ENCODE measurements at places on chromosomes 1 and 21.

GRCh38 chr1:54378157-54378873, 27.9 kb downstream of the SSBP3 start:
- DNase-seq = no peak

- DNase-seq = no peak
These were observed 556 bp downstream of the WDR77 start for GRCh38 chr1:111448482-111448917.

DNA sequence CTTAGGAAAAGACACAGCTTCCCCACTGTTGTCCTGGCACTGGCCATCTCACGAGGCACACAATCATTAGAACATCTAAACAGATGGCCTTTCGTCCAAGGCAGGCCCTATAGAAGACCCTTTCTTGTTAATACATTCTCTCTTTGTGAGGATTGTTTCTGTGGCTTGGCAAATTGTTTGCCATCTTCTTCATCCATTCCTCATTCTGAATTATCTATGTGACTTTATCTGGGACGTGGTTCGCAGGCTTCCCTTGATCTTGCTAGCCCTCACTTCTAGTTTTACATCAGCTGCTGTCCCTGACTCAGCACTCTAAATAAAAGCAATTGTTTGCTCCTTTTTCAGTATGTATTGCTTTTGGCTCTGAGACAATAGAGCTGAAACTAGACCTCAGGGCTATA, 101.1 kb upstream of the ZC3H11B start:
- no peak for DNase-seq

GRCh38 chr1:12603224-12603623, 14.8 kb downstream of the DHRS3 start:
- DNase-seq = no peak

DNA sequence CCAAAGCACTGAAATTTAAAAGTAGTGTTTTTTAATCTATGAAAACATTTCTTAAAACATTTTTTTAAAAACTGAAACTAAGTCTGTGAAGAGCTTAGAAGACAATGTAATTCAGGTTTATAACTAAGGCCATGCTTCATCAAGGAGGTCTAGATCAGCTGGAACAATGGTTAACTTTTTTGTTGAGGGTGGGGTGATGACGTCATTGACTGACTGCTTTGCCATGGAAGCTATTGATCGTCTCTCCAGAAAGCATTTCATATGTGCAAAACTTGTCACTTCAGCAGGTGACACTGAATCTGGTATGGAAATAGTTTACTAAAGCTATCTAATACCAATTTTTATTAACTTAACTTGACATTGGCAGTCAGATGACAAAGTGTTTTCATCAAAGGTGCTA, 21.0 kb downstream of the RAVER2 start:
- no peak for DNase-seq

GRCh38 chr21:46297338-46298271, 11.5 kb downstream of the YBEY start:
- DNase-seq = no peak

DNA sequence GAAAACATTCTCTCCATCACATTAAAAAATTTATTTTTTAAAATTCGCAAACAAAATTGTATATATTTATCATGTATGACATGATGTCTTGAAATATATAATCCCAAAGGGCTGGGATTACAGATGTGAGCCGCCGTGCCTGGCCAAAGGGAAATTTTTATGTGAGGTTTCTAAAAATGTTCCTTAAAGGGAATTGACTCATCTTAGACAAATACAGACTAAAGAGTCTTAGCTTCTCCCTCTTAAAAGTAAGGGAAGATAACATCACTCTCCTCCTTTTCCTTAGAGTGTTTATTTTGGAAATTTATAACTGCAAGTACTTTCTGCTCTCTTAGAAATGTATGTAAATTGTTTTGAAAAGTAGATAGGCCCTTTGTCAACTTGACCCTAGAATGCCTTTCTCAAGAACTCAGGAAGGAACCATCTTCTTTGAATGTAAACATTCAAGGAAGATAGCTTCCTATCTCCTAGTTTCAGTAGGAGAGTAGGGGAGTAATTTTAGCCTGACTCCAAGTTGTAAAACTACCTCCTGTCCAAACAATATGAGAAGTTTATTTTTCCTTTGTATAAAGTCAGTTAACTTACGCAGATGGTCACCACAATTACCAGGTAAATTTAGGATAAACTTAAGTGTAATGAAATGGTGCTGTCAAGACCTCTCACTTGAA, 59.5 kb downstream of the C21orf91 start:
- no peak for DNase-seq

GRCh38 chr21:46207920-46208591, 20.5 kb downstream of the LSS start:
- DNase-seq = no peak

DNA sequence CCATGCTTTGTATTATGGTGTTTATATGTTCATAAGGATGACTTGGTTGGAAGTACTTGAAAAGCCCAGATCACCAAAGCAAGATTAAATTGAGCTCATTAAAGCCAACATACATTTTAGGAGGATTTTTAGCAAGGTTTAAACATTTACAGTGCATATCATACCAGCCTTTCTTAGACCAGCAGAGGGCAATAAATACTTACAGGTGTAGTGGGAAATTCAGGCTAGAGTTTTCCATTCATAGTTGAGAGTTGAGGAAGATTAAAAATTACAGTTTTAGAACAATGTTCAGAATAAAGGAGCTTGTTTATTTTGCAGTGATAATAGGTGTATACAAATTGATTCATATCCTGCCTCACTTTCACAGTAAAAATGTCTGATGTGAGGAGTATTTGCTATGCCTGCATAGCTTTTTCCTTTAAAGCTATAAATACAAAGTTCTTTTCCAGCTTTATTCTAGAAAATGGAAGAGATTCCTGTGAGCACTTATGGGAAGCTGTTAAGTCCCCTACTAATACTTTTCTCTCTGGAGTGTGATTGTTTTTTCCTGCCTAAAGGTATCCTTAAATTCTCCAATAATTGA, 35.3 kb downstream of the DTL start:
- peak; percentile 55 for DNase-seq

- DNase-seq = peak; percentile 23
These were observed at the start of gene GPR153 for GRCh38 chr1:6260961-6261614. GPR153 (minus strand) TSS chr1:6261098; CDS start chr1:6254905, 6,193 bp downstream.

DNA sequence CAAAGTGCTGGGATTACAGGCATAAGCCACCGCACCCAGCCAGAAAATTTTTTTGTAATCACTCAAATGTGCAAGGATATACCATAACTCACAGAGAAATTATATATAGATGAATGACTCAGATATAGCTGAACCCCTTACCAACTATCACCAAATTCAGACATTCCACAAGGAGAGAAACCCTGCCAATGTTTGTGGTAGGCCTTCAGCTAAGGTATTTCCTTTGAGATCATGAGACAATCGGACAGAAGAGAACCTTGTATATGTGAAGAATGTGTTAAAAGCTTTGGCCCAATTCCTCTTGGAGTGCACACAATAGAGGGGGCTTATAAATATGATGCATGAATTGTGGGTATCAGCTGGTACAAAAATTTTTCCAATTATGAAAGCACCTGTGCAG, 50.7 kb downstream of the ZNF684 start:
- no peak for DNase-seq

GRCh38 chr1:229105822-229106525, 164.9 kb upstream of the RAB4A start:
- no peak for DNase-seq

DNA sequence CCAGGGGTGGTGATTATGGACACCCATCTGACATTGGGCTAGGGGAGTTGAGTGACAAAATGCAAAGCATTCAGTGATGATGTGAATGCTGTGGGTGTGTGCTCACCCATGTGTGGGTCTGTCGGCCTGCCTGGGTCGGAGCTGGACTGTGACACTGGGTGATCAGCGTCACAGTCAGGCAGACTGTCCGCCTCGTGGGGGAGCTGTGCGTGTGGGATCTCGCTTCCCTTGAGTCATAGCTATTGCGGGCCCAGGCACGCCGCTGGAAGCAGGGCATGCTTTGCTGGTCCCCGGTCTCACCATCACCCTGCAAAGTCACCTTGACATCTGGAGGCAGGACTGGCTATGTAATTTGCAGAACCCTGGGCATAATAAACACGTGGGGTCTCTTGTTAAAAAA, 156.9 kb upstream of the IGSF21 start:
- DNase-seq = no peak

DNA sequence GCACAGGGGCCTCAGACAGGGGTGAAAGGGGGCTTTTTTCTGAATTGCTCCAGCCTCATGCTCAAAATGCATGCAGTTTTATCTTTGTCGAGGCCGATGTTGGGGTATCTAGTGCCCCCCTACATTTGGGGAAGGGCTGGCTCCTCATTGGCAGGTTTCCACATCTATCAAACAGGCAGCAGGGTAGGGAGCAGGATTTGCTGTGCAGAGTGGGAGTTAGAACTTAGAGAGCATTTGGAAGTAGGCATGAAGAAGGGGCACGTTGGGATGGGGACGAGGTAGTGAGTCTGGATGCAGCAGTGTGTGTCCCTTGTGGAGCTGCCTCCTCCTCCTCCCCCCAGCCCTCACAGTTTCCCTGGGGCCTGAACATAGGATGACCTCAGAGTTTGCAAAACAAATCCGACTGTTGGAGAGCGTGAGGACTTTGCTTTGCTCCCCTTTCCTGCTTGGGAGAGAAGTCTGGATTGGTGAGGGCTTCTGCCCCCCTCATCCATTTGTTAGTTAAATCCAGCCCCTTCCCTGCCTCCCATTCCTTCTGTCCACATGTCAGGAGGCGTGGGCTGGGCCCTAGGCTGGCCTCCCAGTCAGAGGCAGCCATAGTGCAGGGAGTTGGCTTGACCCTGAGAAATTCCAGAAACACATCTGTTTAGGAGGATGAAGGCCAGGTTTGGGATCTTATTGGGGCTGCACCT, 36.9 kb upstream of the GPR37L1 start:
- no peak for DNase-seq

DNA sequence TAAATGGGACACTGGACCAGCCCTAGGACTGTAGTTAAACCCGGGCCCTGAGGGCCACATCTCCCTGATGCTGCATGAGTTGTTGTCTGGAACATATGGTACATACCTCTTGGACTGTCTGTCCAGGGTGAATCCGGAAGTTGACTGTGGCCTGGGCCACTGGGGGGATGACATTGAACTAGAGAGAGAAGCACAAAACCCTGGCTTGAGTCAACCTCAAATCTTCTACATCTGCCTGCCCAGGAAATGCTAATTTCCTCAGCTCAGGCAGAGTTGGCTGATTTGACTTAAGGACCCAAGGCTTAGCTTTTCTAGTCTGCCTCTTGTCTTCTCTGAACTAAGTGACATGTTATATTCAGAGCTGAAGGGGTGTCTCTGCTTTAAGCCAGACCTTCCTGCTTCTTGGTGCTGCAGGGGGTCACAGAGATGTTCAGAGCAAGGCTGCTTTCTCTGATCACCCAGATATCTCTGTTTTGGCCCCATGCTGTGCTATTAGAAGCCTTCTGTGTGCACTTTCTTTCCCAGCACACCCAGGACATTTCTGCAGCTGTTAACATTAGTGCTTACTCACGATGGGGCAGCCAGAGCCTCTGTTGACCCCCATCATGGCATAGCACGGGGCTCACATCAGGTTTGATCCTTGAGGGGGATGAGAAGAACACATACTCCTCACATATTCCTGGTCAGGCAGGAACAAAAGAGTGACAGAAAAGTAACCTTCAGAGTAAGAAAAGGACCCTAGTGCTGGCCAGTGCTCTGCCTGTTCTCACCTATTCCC, 9.6 kb downstream of the PM20D1 start:
- DNase-seq = no peak

DNA sequence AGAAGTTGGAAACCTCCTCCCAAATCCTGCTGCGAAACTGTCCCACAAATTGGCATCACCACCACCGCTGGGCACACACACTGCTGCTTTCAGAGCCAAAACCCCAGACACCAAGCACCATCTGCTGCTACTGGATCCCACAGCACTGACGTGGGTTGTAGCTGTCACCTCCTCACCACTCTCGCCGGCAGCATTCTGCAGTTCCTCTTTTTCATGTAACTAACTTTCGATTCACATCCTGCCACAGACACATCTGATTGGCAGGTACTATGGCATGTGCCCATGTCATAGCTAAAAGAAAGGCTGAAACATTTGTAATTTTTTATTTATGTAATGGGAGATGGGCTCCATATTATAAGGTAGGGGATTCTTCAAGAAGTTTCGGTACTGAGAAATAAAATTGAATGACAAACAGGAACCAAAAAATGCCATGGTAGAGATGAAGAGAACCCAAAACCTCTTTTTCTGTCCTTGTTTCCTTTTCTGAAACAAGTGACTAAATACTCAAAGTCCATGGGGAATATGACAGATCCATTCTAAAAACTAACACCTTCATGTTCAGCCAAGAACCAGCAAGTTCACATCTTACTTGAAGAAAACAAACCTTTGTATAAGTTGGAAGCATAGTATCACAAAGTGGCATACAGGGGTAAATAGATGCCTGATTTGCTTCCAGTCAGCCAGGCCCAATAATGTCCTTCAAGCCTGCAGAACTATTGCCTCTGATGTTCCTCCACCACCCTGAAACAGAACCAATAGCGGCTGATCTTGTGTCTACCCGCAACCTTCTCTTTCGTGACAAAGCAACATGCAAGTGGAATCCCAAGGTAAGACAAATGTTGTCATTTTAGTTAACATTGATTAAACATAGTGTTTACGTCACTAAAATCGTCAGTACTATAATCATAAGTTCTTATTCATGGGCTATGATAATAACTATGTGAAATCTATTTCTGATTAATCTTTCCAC, 26.6 kb upstream of the RGS13 start:
- peak; percentile 67 for DNase-seq

DNA sequence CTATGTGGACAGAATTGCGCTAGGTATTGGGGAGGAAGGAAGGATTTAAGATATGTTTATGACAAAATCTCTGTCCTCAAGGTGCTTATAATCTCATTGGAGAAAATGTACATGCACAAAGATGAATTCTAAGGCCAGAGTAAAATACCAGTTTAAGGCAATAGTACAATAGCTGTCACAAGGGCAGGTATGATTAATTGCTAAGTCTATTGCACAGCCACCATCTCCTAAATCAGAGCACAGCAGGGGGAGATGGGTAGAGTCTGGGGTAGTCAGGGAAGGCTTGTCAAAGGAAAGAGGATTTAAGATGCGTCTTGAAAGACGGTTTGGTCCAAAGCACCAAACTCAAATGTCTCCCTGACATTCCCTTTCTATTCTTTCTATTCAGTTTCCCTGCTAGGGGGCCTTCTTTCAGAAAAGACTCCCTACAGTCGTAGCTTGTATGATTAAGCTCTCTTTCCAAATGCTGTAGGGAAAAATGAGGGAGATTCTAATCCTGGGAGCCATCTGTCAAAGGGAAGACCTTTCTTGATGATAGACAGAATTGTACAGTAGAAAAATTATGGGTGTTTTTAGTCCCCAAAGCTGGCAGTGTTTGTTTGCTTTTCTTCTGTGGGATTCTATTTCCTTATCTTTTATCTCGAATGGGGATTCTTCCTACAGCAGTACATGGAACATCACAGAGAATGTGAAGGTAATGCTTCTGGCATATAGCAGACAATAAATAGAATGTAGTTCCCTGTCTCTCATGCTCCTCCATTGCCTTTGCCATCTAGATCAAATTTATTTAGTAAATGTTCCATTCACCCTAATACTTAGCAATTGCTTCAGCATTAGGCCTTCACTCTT, 107.6 kb upstream of the NFIA start:
- no peak for DNase-seq
